GM23248 (cell line): ENCODE measurements at places on chromosomes 16 and 17. TPM values are rescaled to one million over a fixed set of nuclear protein-coding genes. Genes with fewer than 3 reads are reported as not detected.
A peak's percentile ranks its signal among the peaks of the same experiment; 100 is the strongest.

- no peak for DNase-seq
These were observed 656.5 kb upstream of the SALL1 start for GRCh38 chr16:51807551-51807950.

- peak; percentile 93 for DNase-seq
These were observed 8.6 kb upstream of the MC1R start for GRCh38 chr16:89909777-89910716.

- peak; percentile 69 for DNase-seq
These were observed 3.0 kb upstream of the BAHCC1 start for GRCh38 chr17:81391936-81392908.

GRCh38 chr17:27797390-27798091 lies 2.8 kb downstream of the NOS2 start:
- no peak for DNase-seq

DNA sequence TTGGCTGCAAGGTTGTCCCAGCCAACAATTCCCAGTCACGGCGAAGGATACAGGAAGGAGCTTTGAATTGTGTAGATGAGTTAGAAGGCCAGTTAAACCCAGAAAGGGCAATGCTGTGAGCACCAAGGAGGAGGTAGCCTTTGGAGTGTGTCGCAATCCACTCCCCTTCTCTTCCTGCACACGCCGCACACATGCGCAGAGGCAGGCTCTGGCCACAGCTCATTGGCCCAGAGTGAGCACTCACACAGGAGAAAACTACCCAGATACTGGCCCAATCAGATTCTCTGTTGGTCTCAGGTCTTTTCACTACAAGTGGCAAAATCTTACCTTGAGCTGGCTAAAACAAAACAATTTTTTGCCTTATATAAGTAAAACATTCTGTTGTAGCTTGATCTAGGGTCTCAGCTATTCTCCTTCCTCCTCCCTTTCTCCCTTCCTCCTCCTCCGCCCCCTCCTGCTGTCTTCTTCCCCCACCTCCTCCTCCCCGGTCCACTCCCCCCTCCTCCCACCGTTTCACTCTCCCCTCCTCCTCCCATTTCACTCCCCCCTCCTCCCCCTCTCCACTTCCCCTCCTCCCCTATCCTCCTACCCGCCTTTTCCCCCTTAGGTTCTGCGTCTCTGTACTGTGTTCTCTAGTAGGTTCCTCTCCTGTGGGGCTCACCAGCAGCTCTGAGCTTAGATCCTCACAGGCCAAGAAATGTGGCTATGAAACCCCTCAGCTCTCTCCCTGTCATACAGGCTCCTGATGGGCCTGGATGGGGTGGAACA lies 344.9 kb downstream of the CPPED1 start:
- DNase-seq, result no peak

GRCh38 chr16:58299757-58300349 lies 5.0 kb upstream of the PRSS54 start:
- peak; percentile 23 for DNase-seq

DNA sequence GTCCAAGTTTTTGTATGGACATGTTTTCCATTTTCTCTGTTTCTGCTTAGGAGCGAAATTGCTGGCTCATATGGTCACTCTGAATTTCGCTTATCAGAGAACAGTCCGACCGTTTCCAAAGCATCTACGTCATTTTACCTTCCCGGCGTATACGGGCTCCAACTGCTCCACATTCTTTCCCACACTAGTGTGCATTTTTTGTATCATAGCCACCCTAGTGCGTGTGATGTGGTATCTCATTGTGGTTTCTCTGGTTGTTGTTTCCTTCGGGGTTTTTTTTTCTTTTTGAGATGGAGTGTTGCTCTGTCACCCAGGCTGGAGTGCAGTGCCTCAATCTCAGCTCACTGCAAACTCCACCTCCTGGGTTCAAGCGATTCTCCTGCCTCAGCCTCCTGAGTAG lies 31.0 kb upstream of the BHLHA9 start:
- DNase-seq, result no peak

GRCh38 chr17:48484256-48484655 lies 46.6 kb downstream of the HOXB1 start:
- DNase-seq, result peak; percentile 76

- DNase-seq, result peak; percentile 64
These were observed 245.2 kb downstream of the SEC14L1 start for GRCh38 chr17:77385750-77386501.

DNA sequence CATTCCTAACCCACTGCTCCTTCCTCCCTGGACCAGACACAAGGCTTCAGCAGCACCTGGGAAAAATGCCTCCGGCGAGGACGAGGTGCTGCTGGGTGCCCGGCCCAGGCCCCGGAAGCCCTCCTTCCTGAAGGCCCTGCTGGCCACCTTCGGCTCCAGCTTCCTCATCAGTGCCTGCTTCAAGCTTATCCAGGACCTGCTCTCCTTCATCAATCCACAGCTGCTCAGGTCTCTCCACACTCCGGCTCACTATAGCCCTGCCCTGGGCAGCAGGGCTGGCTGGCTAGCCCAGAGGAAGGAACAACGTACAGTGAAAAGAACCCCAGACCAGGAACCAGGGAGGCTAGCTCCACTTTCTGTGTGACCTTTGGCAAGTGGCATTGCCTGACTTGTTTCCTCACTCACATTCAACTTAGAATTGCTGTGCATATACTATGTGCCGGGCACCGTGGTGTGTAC lies 26.2 kb downstream of the ABCC3 start:
- DNase-seq, result peak; percentile 46

- DNase-seq, result no peak
These were observed 239.5 kb downstream of the GSG1L start for GRCh38 chr16:27824006-27824405.

- DNase-seq, result no peak
These were observed 53.7 kb downstream of the ABCC6 start for GRCh38 chr16:16169615-16170014.

DNA sequence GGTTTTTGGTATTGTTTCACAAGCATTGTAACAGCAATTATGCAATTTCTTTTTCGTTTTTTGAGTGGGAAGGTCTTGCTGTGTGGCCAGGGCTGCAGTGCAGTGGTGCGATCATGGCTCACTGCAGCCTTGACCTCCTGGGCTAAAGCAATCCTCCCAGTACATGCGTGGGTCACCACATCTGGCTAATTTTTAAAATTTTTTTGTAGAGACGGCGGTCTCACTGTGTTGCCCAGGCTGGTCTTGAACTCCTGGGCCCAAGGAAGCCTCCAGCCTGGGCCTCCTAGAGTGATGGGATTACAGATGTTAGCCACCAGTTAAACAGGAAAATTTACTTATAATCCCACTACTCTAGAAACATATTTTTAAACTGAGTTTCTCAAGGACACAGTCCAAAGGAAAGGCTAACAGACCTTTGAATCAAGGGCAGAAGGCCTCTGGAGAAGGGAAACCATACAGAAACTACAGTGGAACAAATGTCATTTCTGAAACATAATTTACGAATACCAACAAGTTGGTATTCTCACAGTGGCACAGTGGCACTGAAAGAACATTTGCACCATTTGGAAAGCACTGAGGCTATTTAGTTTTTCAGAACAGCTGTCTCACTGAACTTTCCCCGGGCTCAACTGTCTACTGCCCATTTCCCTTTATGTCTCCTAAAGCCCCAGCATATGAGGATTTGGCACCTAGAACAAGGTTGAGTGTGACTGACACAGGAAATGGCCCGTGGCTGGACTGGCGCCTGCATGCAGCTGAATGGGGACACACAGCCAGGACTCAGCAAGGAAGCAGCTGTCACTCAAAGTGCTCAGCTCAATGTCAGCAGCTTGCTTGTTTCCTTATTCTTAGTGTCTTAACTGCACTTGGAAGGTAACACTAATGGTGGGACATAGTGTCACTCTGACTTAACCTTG lies 2.8 kb upstream of the PRKAR1A start:
- DNase-seq, result no peak

DNA sequence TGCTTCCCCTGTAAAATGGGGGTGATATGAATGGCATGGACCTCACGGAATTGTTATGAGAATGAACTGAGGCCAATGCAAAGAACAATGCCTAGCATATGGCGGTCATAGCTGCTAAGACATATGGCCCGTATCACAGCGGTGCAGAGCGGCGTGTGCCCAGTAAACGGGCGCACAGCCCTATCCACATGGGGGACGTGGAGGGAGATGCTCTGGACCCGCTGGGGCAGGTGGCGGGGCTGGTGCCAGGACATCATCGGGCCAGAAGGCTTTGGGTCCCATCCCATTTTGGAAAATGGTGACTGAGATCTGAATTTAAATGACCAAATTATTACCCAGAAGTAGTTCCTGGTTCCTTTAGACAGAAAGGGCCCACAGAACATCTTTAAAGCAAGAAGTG lies 18.5 kb upstream of the CPSF4L start:
- no peak for DNase-seq

- DNase-seq, result no peak
These were observed 338.5 kb downstream of the UTP18 start for GRCh38 chr17:51598824-51599223.

- no peak for DNase-seq
These were observed 222.5 kb downstream of the IRF8 start for GRCh38 chr16:86121374-86122010.

GRCh38 chr17:31663576-31663975 lies 195.5 kb downstream of the COPRS start:
- DNase-seq, result peak; percentile 28

- no peak for DNase-seq
These were observed 10.0 kb downstream of the STX4 start for GRCh38 chr16:31043352-31043751.

GRCh38 chr17:33976831-33977230 lies 278.3 kb upstream of the CCL2 start:
- no peak for DNase-seq

- no peak for DNase-seq
These were observed 1.9 kb downstream of the ELOB start for GRCh38 chr16:2775131-2775716.

- DNase-seq, result no peak
These were observed 16.2 kb upstream of the MRC2 start for GRCh38 chr17:62611292-62611691.

DNA sequence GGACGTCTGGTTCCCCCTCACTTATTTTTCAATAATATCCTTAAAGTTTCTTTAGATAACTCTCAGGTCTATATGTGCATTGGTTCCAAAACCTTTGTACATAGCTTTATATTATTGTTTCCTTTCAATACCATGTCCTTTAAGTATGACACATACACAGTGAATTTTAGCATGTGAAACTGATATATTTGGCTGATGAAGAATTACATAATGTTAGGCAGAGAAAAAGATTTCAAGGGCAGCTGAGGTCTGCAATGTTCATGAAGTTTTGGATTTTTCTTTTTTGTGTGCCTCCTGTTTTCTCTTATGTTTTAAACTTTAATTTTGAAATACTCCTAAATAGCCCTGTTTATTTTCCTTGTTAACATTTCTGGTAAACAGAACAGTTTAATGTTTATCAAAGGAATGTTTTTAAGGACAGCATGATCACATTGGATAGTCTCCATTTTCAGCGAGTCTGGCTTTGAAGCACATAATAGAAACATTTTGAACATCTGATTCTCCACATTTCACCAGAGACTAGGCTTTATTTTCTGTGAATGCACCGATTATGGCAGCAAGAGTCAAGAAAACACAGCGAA lies 32.9 kb upstream of the FBXO47 start:
- DNase-seq, result peak; percentile 68

DNA sequence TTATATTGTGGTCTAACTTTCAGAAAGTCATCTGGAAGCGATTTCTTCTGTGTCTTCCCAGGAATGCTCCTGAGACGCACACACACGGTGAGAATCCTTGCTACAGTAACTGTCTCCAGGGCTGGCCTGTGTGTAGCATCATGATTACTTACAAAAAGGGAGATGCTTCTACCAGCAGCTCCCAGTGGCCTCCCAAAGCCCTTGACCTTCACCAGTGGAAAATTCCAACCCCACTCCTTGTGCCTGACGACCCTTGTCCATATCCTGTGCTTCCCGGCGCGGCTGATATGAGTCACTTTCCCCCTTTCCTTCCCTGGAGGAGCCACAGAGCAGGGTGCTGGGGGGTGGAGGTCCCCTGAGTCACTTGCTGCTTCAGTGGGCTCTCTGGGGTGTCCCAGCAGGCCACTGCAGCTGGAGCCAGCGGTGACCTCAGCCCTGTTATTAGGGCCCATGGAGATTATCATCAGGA lies 22.1 kb upstream of the NAT9 start:
- peak; percentile 48 for DNase-seq

DNA sequence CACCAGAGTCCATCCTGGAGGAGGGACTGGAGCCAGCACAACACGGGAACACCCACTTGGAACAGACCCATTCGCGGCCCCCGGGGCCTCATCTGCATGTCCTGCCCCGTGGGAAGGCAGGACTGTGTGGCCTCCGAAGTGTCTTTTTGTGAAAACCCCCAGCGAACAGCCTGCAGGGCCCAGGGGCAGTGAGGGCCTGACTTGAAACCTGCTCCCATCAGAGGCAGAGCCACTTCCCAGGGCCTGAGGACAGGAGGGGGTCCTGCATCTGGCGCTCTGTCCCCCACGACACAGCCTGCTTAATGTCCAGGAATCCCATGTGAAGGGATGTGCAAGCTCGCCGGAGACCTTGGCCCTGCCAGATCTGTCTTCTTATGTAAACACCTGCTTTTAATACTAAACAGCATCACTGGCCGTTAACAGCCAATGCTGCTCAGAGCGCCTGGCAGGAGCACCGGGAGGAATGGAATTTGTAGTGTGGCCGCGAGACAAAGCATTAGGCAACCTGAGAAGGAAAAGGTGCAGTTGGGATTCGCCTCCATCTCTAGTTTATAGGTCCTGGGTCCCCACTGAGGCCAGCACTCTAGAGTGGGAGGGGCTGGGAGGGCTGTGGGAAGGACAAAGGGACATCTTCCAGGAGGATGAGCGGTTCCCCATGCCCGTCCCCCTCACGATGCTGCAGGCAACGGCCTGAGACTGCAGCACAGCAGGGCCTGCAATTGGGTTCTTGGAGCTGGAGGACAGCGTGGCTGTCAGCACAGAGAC lies 9.6 kb upstream of the EVPL start:
- DNase-seq, result no peak

- peak; percentile 60 for DNase-seq
These were observed 1.8 kb downstream of the LCAT start for GRCh38 chr16:67942200-67942509.

GRCh38 chr17:1577583-1578013 lies 15.0 kb upstream of the PITPNA start:
- no peak for DNase-seq

DNA sequence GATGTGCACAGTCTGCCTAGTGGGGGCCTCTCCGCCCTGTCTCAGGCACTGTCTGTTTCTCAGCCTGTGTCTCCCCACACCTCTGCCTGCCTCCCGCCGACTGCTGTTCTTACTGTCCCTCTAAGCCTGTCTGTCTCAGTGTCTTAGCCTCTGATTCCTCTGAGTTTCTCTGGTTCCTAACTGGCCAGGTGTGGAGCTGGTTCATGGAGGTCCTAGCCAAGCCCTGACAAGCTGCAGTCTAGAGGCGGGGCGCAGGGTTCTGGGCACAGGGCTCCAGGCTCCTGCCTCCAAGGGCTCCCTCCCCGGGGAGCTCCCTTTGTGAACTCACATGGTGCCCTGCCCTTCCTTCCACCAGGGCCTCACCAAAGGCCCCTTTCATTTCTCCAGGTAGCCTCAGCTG lies 19.4 kb downstream of the C17orf100 start:
- no peak for DNase-seq

The KRT15 gene
- 2.3 and 2.7 TPM in 2 replicates for polyA plus RNA-seq

The GAA gene
- polyA plus RNA-seq, result 74.8 and 80.2 TPM in 2 replicates

The IFI35 gene
- 23.3 and 27.6 TPM in 2 replicates for polyA plus RNA-seq

The KRTAP9-8 gene
- not detected in 2 replicates for polyA plus RNA-seq

The NDRG4 gene
- 2.5 and 3.4 TPM in 2 replicates for polyA plus RNA-seq

The TMIGD1 gene
- polyA plus RNA-seq, result not detected in 2 replicates

The TP53TG3 gene
- not detected in 2 replicates for polyA plus RNA-seq

The ZNF747 gene
- 5.4 and 6.7 TPM in 2 replicates for polyA plus RNA-seq

The ZG16 gene
- not detected in 2 replicates for polyA plus RNA-seq

The MT1E gene
- polyA plus RNA-seq, result 329 and 352 TPM in 2 replicates

The PLA2G10 gene
- polyA plus RNA-seq, result not detected in 2 replicates

The SEZ6 gene
- polyA plus RNA-seq, result not detected in 2 replicates

The PRSS33 gene
- polyA plus RNA-seq, result not detected in 2 replicates

The COPRS gene
- 113 and 114 TPM in 2 replicates for polyA plus RNA-seq

The CDH1 gene
- polyA plus RNA-seq, result 0.04 TPM in 2 replicates
